Smooth muscle cell of the brain vasculature (primary cell): ENCODE measurements at places on chromosomes 13 and 19.

- DNase-seq = no peak
Observed at GRCh38 chr13:104057861-104058260, 991.6 kb upstream of the SLC10A2 start.

- DNase-seq = no peak
Observed at GRCh38 chr19:42653841-42654240, 59.1 kb upstream of the CEACAM8 start.

- no peak for DNase-seq
Observed at GRCh38 chr13:67223742-67224141, 6.4 kb downstream of the PCDH9 start.

GRCh38 chr13:50893211-50893852 is 16.3 kb upstream of the RNASEH2B start:
- no peak for DNase-seq

GRCh38 chr19:33646306-33646705 is 24.6 kb downstream of the CHST8 start:
- DNase-seq = no peak

GRCh38 chr13:59834801-59835200 is 328.9 kb downstream of the DIAPH3 start:
- no peak for DNase-seq

GRCh38 chr19:56671613-56671994 is at the start of gene ZNF835:
TSS of gene ZNF835 (minus strand) at chr19:56671757. CDS start at chr19:56665198, 6,559 bp downstream.
- DNase-seq = no peak

DNA sequence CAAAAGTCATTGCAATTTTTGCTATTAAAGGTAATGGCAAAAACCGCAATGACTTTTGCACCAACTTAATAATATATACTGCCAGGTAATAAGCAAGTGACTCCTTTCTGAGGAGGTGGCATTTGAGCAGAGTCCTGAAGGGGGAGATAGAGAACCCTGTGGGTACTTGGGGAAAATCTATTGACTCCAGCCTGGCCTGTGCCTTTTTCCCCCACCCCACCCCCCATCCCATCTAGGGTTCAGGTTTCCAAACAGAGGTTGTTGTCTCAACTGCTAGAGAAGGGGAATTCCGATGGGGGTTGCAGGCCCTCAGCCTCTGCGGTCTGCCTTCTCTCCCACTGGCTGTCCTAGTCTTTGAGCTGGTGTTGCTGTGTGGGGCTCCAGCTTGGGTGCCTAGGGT is 11.5 kb downstream of the S1PR2 start:
- DNase-seq = no peak

- no peak for DNase-seq
Observed at GRCh38 chr13:61170856-61171255, 244.8 kb downstream of the PCDH20 start.

- DNase-seq = no peak
Observed at GRCh38 chr19:37505958-37506386, 767 bp upstream of the ZNF793 start.

DNA sequence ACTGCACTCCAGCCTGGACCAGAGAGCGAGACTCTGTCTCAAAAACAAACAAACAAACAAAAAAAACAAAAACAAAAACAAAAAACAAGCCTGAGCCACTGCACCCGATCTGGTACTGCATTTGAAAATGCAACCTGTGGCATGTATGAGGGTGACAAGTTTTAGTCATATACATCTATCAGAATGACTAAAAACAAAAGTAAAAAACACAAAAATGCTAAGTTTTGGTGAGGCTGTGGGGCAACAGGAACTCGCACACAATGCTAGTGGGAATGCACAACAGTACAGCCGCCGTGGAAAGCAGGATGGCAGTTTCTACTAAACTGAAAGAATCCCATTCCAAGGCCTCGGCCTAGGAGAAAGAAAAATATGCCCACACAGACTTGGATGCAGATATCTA is 7.8 kb downstream of the EBPL start:
- no peak for DNase-seq

- no peak for DNase-seq
Observed at GRCh38 chr13:85137516-85137915, 661.7 kb downstream of the SLITRK6 start.

- peak; percentile 77 for DNase-seq
Observed at GRCh38 chr19:13846557-13847406, 30.2 kb upstream of the NANOS3 start.

GRCh38 chr13:61728471-61728870 is 312.8 kb upstream of the PCDH20 start:
- no peak for DNase-seq

DNA sequence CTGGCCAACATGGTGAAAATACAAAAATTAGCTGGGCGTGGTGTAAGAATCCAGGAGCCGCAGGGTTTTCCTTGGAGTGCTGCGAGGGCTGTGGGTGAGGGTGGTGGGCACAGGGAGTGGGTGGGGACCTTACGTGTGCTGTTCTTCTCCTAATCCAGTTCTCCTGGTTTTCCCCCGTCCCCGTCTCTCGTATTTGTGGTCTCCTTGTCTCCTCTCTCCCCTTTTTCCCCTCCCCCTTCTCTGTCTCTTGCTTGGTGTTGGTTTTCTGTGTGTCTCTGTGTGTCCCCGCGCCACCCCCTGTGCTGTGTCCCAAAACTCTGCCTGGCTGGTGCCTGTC is 1.7 kb downstream of the SELENOW start:
- no peak for DNase-seq

DNA sequence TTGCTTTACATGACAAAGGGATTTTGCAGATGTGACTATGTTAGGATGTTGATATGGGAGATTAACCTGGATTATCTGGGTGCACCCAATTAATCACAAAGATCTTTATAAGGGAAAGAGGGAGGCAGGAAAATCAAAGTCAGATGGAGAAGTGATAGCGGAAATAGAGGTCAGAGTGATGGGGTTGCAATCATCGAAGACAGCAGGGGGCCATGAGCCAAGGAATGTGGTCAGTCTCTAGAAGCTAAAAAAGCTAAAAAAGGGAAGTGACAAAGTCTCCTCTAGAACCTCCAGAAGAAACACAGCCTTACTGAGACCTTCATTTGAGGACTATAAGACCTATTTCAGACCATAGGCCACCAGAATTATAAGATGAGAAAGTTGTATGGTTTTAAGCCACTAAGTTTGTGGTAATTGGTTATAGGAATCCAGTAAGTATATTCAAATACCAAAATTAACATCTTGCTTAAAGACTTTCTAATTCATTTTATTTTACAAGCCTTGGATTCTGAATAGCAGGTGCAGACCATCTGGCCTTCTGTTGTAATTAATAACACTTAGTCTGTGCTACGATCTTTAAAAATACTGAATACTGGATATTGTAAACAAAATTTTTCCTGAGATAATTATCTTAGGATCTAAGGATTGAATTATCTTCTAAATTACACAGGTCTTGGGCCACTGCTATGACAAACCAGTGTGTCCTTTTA is 493.4 kb upstream of the PCDH20 start:
- no peak for DNase-seq

DNA sequence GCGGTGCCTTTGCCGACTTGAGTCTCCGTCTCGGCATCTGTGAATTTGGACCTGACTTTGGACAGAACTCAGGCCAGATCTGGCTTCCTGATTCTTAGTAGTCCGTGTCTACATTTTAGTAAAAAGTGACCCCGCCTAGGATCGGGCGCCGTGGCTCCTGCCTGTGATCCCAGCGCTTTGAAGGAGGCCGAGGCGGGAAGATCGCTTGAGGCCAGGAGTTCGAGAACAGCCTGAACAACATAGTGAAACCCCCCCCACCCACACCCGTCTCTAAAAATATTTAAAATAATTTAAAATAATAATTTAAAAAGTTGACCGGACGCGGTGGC is 849 bp upstream of the TCF3 start:
- no peak for DNase-seq

DNA sequence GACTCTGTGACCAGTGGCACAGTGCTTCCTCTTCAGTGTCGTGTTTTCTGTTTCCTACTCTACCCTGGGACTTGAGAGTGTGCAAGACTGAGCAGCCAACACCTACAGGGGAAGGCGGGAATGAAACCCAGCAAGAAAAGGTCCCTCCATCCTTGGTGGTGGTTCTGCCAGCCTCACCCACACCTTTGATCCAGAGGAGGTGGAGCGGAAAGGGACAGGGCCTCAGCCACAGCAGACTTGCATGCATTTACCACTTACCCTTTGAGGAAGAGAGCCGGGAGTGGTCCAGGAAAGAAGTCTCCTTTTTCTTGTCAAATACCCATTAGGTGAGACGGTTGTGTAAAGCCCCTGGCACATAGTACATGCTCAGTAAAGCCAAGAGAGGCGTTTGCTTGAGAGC is 164.8 kb upstream of the ZNF536 start:
- DNase-seq = no peak

GRCh38 chr13:88908961-88909441 is 1237.8 kb downstream of the SLITRK5 start:
- no peak for DNase-seq
